ENCODE measurements at places on chromosomes 6 and 20. TPM values are rescaled to one million over a fixed set of nuclear protein-coding genes. Genes with fewer than 3 reads are reported as not detected.

CGA gene
- total RNA-seq = not detected

C6orf132 gene
- 0.03 TPM for total RNA-seq

RFX6 gene
- not detected for total RNA-seq

SIRPG gene
- 112 TPM for total RNA-seq

ELOVL2 gene
- total RNA-seq = not detected

ID4 gene
- not detected for total RNA-seq

SLC22A23 gene
- 0.23 TPM for total RNA-seq

GRCh38 chr20:59819496-59820203 is 113.8 kb downstream of the SYCP2 start:
- no peak for DNase-seq
- H3K4me3 ChIP-seq = no peak overlapping the region
- no peaks in the 10 kb centered on the region for H3K4me1 ChIP-seq
- H3K36me3 ChIP-seq = no peaks in the 10 kb centered on the region
- no peak overlapping the region for H3K27ac ChIP-seq

GRCh38 chr20:9495701-9496100 is 18.7 kb upstream of the LAMP5 start:
- H3K27me3 ChIP-seq = no peaks in the 10 kb centered on the region
- H3K4me1 ChIP-seq = no peaks in the 10 kb centered on the region
- H3K36me3 ChIP-seq = no peaks in the 10 kb centered on the region
- H3K4me3 ChIP-seq = no peak overlapping the region

DNA sequence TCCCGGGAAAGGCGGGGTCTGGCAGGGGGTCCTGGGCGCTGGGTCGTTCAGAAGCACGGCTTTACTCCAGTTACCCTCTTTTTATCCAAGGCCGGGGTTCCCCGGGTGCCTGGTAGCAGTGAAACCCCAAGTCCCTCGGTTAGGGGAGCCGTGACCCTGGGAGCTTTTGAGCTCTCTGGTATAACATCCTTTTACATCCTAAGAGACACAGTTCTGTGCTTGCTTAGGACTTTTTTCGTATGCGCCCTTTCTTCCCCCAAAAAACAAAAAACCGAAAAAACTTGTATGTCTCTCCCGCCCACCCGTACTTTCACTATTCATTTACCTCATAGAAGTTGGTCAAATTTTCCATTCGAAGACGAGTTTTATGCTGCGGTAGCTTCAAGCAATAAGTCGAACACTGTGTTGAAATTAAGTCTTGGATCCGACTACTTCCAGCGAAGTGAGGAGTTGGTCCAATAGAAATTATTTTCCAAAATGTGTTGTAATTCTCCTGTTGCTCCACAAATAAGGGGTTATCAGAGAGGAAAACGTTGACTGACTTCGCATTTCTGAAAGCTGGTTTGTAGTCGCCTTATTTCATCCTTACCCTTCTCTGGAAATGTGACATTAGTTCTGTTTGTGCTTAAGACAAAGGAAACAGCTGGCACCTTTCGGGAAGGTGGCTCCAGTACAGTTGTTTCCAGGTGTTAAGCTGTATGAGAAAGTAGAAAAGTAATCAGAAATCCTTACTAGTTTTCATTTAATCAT is 816 bp upstream of the MAN1A1 start:
- peaks cover 39% of the 10 kb centered on the region for H3K4me1 ChIP-seq
- no peaks in the 10 kb centered on the region for H3K27me3 ChIP-seq
- H3K27ac ChIP-seq = peak overlapping the region; percentile 82
- H3K36me3 ChIP-seq = peaks cover 16% of the 10 kb centered on the region

DNA sequence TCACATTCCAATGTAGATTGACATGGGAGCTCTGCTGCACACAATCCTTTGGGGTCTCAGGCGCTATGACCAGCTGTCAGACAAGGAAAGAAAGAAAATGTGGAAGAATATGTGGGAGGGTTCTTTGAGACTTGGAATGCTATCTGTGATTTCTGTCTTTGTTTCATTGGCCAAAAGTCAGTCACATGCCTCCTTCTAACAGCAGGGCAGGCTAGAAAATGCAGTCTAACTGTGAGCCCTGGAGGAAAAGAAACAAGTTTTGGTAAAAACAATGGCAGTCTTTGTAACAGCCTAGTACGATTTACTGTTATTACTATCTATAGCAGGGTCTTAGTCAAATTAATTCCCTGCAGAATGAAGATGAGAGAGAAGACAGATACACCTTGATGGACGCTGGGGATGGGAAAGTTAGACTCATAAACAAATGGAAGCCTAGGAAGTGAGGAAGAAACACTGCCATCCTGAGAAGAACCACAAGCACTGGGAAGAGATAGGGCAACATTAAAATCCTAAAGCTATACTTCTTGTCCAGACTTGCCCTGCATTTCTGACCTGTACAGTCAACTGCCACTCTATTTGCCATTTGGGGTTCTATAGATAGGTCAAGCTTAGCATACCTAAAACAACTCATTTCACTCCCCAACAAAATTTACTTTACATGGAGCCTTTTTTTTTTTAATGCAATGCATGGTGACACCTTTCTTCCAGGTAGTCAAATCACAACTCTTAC is 833.0 kb downstream of the KIF16B start:
- H3K27ac ChIP-seq = no peak overlapping the region
- no peaks in the 10 kb centered on the region for H3K36me3 ChIP-seq
- no peak for DNase-seq
- H3K4me1 ChIP-seq = no peaks in the 10 kb centered on the region
- no peaks in the 10 kb centered on the region for H3K27me3 ChIP-seq
- no peak overlapping the region for H3K4me3 ChIP-seq

- H3K27ac ChIP-seq = no peak overlapping the region
- H3K4me3 ChIP-seq = no peak overlapping the region
- no peaks in the 10 kb centered on the region for H3K4me1 ChIP-seq
- H3K36me3 ChIP-seq = no peaks in the 10 kb centered on the region
- DNase-seq = no peak
Measured at GRCh38 chr6:55184782-55185530, 10.6 kb downstream of the HCRTR2 start.

GRCh38 chr6:99559057-99559456 is 9.4 kb downstream of the CCNC start:
- no peaks in the 10 kb centered on the region for H3K27me3 ChIP-seq
- H3K27ac ChIP-seq = no peak overlapping the region
- H3K36me3 ChIP-seq = peaks cover 39% of the 10 kb centered on the region
- no peak overlapping the region for H3K4me3 ChIP-seq
- no peaks in the 10 kb centered on the region for H3K4me1 ChIP-seq
- DNase-seq = no peak

DNA sequence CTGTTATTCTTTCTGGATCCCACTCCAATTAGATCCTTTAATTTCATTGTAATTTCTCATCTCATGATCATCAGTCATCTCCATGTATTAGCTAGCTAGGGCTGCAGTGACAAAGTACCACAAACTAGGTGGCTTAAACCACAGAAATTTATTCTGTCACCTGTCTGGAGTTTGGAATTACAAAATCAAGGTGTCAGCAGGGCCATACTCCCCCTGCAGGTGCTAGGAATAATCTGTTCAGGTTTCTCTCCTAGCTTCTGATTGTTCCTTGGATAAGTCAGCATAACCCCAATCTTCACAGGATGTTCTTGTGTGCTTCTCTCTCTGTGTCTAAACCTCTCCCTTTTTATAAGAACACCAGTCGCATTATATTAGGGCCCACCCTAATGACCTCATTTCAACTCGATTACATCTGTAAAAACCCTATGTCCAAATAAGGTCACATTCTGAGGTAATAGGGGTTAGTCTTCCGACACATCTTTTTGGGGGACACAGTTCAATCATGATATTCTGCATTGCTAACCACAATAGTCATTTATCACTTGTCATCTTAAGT is 40.5 kb downstream of the BEND6 start:
- H3K27ac ChIP-seq = no peak overlapping the region
- peaks cover 7% of the 10 kb centered on the region for H3K27me3 ChIP-seq
- no peak for DNase-seq
- H3K36me3 ChIP-seq = no peaks in the 10 kb centered on the region
- H3K4me1 ChIP-seq = no peaks in the 10 kb centered on the region

- H3K27ac ChIP-seq = no peak overlapping the region
- peaks cover 9% of the 10 kb centered on the region for H3K27me3 ChIP-seq
- H3K4me1 ChIP-seq = peaks cover 11% of the 10 kb centered on the region
- no peak for DNase-seq
Measured at GRCh38 chr6:127457456-127458064, 1.6 kb downstream of the KIAA0408 start.

- H3K4me3 ChIP-seq = no peak overlapping the region
- peaks cover 31% of the 10 kb centered on the region for H3K36me3 ChIP-seq
- H3K27me3 ChIP-seq = no peaks in the 10 kb centered on the region
- peaks cover 9% of the 10 kb centered on the region for H3K4me1 ChIP-seq
- no peak for DNase-seq
Measured at GRCh38 chr6:135651964-135652755, 154.6 kb upstream of the AHI1 start.

DNA sequence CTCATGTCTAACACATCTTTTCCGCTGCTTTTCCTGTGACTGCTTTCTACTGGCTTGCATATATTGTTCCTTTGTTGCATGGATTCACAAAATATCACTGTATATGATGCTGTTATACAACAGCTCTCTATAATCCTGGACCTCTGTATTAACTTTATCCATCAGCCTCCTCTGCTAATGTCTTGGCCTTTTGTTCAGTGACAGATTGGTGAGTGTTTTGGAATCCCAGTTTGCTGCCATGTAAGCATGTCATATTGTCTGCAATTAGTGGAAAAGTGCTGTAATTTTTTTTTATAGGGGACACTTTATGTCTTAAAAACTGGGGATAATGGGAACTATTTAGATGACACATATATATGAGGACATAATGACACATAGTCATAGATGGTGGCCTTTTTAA is 3.0 kb downstream of the RIMS1 start:
- H3K4me3 ChIP-seq = no peak overlapping the region
- peaks cover 3% of the 10 kb centered on the region for H3K4me1 ChIP-seq

GRCh38 chr6:157880534-157880933 is 57.5 kb downstream of the SNX9 start:
- peaks cover 51% of the 10 kb centered on the region for H3K4me1 ChIP-seq
- no peak overlapping the region for H3K4me3 ChIP-seq
- peaks cover 21% of the 10 kb centered on the region for H3K36me3 ChIP-seq

DNA sequence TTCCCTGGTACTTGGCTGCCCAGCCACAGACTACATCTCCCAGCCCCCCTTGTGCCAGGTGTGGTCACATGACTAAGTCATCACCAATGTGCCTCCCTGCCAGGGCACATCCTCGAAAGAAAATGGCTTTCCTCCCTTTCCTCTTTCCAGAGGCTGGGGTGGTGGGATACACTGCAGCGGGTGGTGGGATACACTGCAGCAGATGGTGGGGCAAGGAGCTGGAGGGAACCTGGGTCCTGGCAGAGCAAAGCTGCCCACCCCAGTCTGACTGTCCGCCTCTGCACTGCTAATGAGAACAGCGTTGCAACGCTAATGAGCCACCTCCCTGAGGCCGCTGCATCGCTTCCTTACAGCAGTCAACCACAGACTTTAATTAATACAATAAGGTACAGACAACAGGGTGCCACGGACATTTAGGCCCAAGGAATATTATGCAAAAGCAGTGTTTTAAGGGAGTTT is 125.3 kb downstream of the PREX1 start:
- H3K4me1 ChIP-seq = peaks cover 65% of the 10 kb centered on the region
- no peaks in the 10 kb centered on the region for H3K27me3 ChIP-seq
- no peak overlapping the region for H3K4me3 ChIP-seq
- H3K27ac ChIP-seq = no peak overlapping the region
- peaks cover 86% of the 10 kb centered on the region for H3K36me3 ChIP-seq
